Naive thymus-derived CD8-positive, alpha-beta T cell (primary cell): ENCODE measurements at places on chromosomes 5 and 9.

DNA sequence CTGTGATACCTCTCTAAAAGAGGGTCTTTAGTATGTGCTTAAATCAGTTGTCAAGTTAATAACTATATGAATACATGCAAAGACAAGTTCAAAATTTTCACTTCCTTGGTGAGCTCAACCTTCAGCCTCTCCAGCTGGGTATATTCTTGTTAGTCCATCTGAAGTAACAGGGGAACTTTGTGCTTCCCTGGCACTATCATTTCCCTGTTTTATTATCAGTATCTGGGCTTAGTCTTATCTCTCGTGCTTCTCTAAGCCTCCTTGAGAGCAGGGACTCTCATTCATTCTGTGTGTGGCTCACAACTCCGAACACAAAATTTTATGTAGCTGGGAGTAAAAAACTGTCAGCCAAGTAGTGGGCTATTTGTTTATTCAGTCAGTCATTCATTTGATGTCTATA, 175.9 kb upstream of the MAP3K1 start:
- no peak for DNase-seq

- DNase-seq, result no peak
Measured at GRCh38 chr9:136403915-136404800, 4.2 kb upstream of the SNAPC4 start.

DNA sequence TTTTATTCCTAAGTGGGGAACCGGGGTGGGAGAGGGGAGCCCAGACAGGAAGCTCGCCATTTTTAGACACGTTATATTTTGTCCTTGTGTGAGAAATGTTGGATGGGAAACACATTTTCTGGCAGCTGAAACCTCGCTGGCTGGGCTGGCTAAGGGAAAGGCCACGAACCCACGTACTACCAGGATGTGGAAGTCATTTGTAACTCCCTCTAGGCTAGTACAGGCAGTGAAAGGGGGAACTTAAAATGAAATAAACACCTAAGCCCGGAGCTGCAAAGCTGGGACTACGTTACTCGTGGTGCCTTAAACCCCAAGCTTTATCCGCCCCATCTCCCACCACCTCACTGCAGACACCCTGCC, 42.5 kb downstream of the TMEM174 start:
- DNase-seq, result no peak

DNA sequence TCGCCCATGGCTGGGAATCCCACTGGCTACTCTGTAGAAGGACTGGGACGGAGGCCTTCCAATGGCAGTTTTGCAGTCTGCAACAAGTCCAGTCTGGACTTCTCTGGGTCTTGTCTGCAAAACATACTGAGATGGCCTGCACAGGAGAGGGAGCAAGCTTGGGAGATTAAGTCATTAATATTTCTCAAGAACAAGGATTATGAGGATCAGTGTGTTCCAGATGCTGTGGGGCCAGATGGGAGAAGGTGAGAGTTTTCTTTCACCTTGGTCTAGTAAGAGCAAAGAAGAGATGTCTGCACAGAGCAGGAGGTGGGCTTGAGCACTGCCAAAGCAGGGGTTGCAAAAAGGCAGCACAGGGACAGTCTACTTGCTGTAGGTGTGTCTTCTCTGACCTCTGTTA, at the start of gene PDE6A:
PDE6A (minus strand) TSS at position 128 of the 400 bp plus-strand sequence; CDS start at position 8, 120 bp downstream.
- DNase-seq, result no peak

- DNase-seq, result no peak
Measured at GRCh38 chr5:123874600-123875201, 362.7 kb downstream of the CSNK1G3 start.

- no peak for DNase-seq
Measured at GRCh38 chr9:13386935-13387733, 107.6 kb upstream of the MPDZ start.

GRCh38 chr5:130740047-130740569, 424.9 kb downstream of the HINT1 start:
- DNase-seq, result no peak

DNA sequence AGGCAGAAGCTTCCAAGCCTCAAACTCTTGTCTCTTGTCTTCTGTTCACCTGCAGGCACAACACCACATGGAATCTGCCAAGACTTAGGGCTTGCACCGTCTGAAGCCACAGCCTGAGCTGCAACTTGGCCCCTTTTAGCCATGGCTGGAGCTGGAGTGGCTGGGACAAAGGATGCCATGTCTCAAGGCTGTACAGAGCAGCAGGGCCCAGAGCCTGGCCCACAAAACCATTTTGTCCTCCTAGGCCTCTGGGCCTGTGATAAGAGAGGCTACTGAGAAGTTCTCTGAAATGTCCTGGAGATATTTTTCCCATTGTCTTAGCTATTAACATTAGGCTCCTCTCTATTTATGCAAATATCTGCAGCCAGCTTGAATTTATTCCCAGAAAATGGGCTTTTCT, 330.8 kb downstream of the DTWD2 start:
- no peak for DNase-seq

- DNase-seq, result no peak
Measured at GRCh38 chr5:42851481-42851880, 39.8 kb upstream of the SELENOP start.
